SK-MEL-5 (cell line): ENCODE measurements at places on chromosomes 16 and 17.

DNA sequence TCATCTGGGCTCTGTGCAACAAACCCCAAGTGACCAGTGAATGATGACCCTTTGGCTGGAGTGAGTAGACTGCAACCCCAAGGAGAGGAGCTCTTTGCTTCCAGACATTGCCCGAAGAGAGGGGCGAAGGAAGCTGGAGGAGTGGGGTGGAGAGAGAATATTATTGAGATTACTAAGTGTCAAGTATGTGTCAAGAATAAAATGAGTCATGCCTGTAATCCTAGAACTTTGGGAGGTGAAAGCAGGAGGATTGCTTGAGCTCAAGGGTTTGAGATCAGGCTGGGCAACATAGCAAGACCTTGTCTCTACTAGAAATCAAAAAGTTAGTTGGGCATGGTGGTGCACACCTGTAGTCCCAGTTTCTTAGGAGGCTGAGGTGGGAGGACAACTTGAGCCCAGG is 142.0 kb upstream of the CCL2 start:
- no peak for DNase-seq

DNA sequence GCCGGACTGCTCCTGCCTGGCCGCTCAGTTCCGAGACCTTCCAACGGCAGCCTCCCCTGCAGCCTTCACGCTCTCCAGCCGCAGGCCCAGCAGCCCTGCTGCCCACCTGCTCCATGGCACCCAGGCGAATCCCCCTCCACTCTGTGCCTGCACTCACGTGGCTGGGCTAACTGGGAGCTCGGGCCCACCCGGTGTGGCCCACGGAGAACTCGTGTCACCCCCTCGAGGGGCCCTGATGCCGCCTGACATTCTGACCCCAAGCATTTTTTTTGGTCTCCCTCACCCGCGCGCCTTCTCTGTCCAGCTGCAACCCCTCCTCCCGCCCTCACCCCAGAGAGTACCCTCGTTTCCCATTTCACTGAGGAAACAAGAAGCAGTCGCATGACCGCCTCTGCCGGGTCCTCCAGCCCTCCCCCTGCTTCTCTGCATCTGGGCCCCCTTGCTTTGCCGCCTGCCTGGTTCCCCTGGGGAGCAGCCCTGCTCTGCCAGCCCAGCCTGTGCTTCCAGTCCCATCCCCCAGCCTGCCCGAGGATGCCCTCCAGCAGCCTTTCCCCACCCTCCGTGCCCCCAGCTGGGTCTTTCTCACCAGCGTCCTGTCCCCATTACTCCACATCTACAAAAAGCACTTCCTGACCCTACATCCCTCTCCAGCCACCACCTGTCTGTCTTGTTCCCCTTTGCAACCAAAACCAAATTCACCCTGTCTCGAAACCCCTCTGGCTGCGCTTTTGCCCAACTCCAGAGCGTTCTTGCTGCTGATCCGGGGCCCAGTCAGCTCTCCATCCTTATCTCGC is 146.4 kb upstream of the CHMP6 start:
- DNase-seq = no peak

DNA sequence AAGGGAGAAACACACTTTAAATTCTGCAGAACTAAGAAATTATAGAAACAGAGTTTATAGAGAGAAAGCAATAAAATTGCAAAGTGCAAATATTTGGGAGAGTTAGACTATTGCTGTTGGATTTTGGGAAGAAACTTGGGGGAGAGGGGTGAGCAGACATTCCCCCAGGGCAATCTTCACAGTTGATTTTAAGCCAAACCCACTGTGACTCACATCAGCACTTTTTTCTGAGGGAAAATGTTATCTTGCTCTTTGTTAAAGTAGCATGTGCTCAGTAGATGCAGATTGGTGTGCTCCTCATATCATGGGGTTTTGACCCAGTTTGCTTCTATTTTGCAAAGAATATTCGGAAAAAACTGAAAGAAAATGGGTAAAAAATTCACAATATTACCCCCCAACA is 367.6 kb downstream of the CDH11 start:
- no peak for DNase-seq

DNA sequence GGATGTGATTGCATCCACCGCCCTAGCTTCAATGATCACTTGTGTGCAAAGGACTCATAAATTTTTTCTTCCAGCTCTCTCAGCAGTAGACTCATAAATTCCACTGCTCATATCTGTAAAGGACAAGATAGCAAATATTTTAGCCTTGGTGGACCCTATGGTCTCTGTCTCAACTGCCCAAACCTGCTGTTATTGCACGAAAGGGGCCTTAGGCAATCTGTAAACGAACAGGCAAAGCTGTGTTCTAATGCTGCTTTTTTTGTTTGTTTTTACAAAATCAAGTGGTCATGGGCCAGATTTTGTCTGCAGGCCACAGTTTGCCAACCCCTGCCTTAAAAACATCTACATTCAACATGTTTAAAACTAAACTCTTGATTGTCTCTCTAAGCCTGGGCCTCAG is 34.1 kb downstream of the FAM20A start:
- DNase-seq = peak; percentile 38

- DNase-seq = no peak
These were observed 1396.2 kb downstream of the CDH8 start for GRCh38 chr16:60640038-60640437.

DNA sequence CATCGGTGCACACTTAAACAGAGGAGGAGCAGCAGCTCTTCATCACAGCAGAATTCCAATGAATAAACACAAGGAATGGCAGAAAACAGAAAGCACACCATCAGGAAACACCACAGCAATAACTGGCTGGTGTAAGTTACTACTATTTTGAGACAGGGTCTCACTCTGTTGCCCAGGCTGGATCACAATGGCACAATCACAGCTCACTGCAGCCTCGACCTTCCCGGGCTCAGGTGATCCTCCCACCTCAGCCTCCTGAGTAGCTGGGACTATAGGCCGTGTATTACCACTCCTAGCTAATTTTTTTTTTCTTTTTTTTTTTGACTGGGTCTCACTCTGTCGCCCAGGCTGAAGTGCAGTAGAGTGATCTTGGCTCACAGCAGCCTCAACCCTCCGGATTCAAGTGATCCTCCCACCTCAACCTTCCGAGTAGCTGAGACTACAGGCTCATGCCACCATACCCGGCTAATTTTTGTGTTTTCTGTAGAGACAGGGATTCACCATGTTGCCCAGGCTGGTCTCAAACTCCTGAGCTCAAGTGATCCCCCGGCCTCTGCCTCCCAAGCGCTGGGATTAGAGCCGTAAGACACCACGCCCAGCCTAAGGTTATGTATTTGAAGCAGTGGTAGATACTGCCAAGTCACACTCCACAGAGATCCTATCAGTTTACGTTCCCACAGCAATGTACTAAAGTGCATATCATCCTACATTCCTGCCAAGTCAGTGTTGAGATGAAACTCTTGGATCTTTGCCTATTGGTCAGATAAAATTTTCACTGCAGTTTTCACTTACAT is 20.7 kb downstream of the TRAP1 start:
- no peak for DNase-seq

GRCh38 chr16:77306075-77306474 is 106.9 kb downstream of the SYCE1L start:
- no peak for DNase-seq

GRCh38 chr17:63099425-63099824 is 133.4 kb downstream of the TANC2 start:
- no peak for DNase-seq

GRCh38 chr17:6061290-6061689 is 8.9 kb upstream of the WSCD1 start:
- peak; percentile 75 for DNase-seq

DNA sequence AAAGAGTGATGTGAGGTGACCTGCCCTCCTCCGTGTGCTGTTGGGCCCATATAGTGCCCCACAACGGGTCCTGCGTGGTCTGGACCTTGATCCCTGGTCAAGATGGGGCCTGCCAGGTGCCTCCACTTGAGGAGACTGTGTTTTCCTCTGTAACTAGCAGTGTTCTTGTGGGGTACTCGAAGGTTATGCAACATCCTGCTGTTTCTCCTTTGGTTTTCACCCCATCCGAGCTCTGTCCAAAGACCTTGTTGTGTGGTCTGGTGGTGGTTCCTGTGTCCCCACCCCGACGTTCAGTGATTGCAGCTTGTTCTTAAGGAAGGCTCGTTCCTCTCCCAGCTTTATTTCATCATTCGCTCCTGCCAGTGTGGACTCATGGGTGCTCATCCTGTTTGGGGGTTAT is 38.7 kb upstream of the ZNF750 start:
- no peak for DNase-seq

DNA sequence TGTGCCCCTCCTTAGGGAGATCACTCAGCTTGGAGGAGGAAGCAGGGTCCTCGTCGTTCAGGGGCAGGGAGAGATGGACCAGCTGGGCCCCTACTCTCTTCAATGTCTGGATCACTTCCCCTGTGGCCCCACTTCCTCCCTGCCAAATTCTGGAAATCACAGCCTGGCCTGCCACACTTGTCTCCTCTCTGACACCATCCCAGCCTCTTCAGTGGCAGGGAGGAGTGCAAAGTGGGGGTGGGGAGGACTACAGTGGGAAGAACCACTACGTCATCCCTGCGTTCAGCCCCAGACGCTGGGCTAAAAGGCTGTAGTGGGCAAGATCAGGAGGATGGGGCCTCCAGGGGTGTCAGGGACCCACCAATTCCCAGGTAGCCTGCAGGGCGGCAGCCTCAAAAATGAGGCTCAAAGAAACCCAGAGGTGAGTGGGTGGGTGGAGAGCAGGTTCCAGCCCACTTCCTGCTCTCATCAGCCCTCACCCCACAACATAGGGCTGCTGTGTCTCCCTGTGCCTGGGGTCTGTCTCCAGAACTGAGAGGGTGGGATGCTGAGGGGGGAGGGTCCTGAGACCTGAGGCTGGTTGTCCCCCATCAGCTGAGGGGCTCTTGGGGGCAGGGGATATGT is 25.0 kb upstream of the TAC4 start:
- no peak for DNase-seq

- peak; percentile 94 for DNase-seq
These were observed 44.7 kb downstream of the CRISPLD2 start for GRCh38 chr16:84864326-84864955.

DNA sequence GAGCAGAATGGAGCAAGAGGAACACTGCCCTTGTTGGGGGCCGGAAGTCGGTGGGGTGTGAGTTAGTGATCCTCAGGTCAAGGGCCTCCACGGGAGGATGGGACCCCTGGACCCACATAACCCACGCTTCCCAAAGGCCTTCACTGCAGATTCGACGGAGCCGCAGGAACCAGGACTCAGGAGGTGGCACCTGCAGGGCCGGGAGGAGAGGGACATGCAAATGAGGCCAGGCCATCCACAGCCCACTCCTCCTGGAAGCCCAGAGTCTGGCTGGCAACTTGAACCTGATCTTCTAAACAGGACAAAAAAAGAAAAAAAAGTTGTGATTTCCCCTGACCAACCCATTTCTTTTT is 299.9 kb downstream of the SOX9 start:
- DNase-seq = no peak
